ENCODE measurements at places on chromosomes 6 and 20.

GRCh38 chr6:72553531-72554511 is 68.0 kb upstream of the KCNQ5 start:
- no peak for DNase-seq

DNA sequence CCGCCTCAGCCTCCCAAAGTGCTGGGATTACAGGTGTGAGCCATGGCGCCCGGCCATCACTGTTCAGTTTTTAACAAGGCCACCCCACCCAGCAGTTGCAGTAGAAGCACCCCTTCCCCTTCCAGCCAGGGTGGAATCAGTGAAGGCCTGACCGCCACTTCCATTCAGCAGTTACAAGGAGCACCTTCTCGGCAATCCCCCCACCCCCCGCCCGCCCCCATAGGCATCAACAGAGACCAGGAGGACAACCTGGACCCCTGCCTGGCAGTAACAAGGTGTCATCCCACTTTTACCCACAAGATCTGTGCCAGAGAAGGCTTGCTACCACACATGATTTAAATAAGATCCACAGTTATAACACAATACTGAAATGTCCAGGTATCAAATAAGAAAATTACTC is 23.1 kb downstream of the NCR2 start:
- DNase-seq: no peak

GRCh38 chr6:167509853-167510220 is 185.0 kb downstream of the TTLL2 start:
- DNase-seq: no peak

DNA sequence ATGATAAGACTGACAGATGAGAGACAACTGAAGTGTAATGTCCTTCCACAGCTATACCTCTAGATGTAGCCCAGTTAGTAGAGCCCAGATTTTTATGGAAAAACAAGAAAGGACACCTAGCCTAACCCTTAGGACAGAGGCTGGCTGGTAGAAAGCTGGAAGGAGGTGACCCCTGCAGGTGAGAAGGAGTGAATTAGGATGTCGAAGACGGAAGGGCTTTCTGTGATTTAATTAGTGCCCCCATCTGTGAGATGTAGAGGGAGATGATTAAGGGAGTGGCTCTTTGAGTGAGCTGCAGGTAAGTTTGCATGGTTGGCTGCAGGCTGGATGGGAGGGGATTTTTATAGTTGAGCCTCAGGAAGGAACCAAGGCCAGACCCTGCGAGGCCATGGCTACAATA is 82.8 kb downstream of the GFRA4 start:
- DNase-seq: no peak

DNA sequence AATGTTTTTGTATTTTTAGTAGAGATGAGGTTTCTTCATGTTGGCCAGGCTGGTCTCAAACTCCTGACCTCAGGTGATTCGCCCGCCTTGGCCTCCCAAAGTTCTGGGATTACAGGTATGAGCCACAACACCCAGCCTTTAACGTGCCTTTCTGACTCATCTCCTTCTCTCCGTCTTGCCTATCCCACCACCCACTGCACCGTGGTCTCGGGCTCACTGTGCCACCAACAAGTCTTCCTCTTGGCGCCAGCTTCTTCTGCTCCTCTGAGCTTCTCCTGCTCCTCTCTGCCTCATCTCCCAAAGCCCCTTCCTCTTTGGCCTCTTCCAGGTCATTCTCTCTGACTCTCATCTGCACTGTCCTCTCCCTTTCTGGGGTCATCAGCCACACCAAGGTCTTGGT is 41.0 kb downstream of the TMEM242 start:
- DNase-seq: no peak

DNA sequence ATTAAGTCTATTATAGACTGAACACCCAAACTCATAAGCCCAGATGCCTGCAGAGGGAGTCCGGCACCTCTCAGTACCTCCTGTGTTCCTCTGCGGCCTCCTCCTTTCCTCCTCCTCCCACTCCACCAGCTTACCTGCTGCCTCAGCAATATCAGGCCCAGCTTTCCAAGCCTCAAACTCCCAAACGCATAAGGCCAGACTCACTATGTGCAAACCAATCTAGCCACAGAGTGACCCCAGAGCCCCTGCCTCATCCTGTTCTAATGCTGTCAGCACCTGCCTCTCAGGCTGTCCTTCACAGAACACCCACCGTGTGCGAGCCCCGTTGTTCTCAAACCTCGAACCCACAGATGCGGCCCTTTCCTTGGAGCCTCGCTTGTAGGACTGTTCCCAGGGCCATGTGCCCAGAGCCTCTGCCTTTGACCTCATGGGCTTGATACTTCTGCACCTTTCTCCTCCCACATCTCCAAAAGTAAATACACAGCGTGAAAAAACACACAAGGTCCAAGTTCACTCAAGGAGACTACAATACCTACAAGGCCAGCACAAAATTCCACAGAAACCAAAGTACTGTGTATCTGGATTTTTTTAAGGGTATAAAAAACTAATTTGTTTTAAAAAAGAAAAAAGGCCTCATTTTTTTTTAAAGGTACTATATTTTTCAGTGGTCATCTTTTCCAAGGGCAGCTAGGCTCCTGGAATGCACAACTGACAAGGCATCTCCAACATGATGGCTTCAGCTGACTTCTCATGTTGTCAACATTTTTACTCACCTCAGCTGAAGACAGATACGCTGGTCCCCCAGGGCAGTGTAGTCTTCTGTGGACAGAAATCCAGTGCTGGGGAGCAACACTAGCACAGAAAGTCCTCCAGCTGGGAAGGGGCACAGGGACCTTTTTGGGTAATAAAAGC is 52.3 kb downstream of the ABHD12 start:
- DNase-seq: no peak

GRCh38 chr20:32132911-32133549 is 23.5 kb downstream of the TM9SF4 start:
- DNase-seq: no peak

- no peak for DNase-seq
Observed at GRCh38 chr6:133768656-133769295, 120.1 kb upstream of the TCF21 start.

GRCh38 chr6:158607411-158608170 is 37.0 kb downstream of the DYNLT1 start:
- DNase-seq: no peak

DNA sequence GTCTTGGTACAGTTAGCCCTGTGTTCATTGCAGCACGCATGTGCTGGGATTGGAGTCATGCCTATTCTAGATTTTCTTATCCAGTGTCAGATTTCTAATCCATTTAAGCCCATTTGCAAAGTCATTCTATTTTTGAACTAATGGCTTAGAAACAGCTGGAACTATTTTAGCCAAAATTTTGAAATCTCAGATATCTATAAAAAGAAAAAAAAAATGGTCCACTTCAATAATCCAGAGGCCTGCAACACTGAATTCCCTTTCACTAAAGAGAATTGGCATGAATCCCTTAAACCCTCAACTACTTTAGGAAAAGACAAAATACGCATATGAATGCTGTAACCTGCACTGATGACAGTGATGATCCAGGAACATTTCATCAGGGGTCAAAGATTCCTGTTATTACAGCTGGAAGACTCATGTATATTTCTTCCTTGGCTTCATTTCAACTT is 1.5 kb downstream of the COL21A1 start:
- no peak for DNase-seq

GRCh38 chr6:5762561-5762968 is 244.2 kb downstream of the NRN1 start:
- no peak for DNase-seq

GRCh38 chr6:71879016-71879415 is 7.3 kb upstream of the RIMS1 start:
- DNase-seq: no peak

GRCh38 chr6:67541586-67541985 is 1093.5 kb upstream of the ADGRB3 start:
- no peak for DNase-seq

DNA sequence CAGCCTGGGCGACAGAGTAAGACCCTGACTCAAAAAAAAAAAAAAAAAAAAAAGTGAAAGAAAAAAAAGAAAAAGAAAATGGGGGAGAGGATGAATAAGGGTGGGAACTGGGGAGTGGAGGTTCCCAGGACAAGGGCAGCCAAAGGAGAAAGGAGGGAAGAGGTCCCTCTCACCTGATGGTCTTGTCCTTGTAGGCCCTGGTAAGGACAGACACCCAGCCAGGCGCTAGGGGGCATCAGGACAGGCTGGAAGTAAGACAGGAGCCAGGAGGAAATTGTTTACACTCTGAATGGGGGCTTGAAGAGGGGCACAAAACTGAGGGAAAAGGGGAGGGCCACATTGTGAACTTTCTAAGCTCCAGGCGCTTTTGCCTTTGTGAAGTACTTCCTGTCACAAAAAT is 2.3 kb upstream of the ALDH5A1 start:
- DNase-seq: no peak

DNA sequence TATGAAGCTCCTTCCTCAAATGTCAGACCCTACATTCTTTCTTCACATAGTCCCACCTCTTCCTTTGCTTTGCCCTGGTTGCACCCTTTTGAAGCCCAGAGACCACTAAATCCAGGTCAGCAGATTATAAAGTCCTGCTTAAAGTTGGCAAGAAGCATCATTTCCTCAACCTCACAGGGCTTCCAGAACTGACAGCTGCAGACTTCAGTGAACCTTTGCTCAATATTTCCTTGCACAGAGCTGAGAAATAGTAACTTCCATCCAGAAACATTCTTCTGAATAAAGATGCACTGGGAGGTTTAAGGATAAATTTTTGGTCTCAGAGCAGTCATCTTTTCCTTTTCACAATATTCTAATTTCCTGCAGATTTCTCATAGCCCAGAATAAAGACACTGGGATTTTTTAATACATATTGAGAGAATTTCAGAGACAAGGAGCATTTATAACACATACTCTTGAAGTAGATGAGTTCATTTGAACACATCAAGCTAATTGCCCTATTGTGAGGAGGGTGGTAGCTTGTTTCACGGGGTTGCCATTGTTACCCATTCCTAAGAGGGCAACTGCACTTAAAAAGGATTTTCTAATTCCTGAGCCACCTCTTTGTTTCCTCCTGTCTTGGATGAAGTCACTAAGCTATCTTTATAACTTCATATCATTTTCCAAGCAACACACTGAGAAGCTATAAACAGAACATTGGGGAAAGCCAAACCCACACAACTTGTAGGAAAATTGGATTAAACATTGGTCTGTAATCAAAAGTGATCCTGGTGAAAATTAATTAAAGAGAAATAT is 150.2 kb upstream of the PLN start:
- DNase-seq: no peak

DNA sequence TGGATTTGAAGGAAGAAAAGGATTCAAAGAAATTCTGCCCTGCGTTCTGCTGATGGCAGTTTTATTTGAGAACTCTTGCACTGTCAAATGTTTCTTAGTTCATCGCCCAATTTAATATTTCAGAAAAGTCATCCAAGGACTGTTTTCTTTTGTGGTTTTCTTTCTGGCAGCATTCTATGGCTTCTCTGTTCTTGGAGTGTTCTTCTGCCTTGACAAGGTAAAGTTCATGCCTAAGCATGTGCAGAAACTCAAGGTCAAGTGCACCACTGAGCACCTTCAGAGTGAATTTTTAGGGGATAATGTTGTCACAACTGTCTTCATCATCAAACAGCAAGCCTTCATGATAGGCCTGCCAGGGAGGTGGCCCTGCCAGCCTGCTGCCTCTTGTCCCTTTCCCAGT is 225.6 kb downstream of the PLCB1 start:
- no peak for DNase-seq

GRCh38 chr6:2412731-2413130 is 167.3 kb upstream of the GMDS start:
- no peak for DNase-seq

GRCh38 chr20:7736336-7736735 is 203.9 kb downstream of the HAO1 start:
- no peak for DNase-seq

DNA sequence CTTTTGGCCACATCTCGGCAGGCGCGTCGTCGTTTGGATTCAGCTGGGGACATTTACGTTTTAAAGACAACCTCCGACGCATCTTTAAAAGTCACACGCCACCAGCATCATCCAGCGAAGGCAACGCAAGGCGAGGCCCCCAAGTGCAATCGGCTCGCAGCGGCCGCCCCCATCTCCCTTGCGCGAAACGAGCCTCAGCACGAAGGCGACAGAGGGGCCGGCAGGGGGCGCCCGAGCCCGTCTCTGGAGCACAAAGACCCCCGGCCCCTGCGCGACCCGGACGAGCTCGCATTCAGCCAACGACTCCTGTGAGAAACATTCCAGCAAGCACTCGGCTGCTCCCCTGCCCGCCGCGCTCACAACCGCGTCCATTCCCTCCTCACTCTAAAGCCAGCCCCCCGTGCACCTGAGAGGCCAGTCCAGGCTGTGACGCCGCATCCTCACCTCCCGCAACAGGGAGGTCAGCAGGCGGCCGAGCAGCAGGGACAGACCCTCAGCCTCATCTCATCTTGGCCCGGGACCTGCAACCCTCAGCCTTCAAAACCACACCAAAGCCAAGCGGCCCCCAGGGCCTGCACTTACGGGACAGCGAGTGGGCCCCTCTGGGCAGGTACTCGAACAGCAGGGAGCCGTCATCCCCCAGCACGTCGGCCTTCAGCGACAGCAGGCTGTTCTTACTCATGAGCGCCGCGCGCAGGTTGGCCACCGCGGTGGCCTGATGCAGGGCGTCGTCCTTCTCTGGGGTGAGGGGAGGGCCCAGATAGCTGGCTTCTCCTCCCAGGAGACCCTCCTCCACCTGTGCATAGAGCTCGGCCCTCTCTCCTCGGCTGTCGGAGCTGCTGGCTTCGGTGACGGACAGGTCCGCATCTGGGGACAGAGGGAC is 35.8 kb downstream of the SLC2A4RG start:
- no peak for DNase-seq

GRCh38 chr6:43469947-43470346 is 7.4 kb upstream of the TJAP1 start:
- no peak for DNase-seq

DNA sequence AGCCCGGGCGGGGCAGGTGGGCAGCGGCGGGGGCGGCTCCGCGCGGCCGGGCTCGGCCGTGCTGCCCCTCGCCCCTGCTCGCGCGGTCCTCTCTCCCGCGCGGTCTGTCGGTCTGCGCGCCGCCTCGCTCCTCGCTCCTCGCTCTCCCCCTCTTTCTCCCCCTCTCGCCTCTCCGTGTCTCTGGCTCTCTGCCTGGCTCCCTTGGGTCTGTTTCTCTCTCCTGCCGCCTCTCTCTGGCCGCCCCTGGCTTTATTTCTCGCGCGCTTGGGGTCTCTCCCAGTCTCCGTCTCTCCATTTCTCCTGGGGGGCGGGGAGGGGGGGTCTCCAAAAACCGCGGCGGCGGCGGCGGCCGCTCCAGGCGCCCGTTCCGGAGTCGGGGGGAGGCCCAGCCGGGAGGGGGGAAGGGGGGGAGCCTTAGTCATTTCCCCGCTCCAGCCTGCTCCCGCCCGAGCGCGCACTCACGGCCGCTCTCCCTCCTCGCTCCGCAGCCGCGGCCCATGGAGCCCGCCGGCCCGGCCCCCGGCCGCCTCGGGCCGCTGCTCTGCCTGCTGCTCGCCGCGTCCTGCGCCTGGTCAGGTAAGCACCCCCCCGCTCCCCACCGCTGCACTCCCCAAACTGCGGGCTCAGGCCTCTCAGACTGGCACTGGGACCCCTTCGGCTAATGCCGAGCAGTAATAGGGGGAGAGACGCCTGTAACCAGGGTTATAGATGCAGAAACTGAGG is at the start of gene SIRPA:
TSS of gene SIRPA (plus strand) at position 457 of the 723 bp plus-strand sequence. CDS start at position 498, 41 bp downstream.
- peak; percentile 26 for DNase-seq
